ENCODE measurements at places on chromosomes 1 and 21.

DNA sequence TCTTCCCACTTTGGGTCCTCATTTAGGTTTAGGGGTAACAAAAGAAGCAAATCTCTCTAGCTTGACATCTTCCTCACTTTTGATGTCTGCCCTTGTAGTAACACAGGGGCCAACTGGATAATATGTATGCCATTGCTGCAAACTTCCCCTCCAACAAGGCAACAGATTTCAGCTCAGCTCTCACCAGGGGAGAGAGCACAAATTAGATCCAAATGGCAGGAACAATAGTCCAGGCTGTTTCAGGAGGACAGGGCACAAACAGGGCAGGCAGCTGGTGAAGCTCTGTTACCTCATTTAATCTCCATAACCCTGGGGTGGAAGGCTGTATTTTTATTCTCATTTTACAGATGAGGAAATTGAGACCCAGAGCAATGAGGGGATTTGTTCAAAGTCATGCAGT is 4.3 kb upstream of the PIK3R3 start:
- no peak for DNase-seq

DNA sequence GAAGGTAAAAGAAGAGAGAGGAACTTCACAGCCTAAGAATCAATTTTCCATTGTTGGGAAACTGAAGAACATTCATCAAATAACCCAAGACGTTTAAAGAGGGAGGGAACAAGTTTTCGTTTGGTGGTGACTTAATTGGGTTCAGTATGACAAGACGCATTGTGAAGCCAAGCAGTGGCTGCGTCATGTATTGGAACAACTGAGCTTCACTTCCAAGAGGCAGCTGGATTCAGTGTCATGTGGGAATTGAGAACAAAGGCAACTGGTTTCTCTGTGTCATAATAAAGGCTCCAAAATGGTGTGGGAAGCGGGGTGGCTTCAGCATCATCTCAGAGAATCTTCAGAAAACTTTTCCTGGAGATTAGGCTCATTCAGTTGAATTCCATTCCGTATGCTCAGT is 29.8 kb upstream of the RC3H1 start:
- DNase-seq: no peak

DNA sequence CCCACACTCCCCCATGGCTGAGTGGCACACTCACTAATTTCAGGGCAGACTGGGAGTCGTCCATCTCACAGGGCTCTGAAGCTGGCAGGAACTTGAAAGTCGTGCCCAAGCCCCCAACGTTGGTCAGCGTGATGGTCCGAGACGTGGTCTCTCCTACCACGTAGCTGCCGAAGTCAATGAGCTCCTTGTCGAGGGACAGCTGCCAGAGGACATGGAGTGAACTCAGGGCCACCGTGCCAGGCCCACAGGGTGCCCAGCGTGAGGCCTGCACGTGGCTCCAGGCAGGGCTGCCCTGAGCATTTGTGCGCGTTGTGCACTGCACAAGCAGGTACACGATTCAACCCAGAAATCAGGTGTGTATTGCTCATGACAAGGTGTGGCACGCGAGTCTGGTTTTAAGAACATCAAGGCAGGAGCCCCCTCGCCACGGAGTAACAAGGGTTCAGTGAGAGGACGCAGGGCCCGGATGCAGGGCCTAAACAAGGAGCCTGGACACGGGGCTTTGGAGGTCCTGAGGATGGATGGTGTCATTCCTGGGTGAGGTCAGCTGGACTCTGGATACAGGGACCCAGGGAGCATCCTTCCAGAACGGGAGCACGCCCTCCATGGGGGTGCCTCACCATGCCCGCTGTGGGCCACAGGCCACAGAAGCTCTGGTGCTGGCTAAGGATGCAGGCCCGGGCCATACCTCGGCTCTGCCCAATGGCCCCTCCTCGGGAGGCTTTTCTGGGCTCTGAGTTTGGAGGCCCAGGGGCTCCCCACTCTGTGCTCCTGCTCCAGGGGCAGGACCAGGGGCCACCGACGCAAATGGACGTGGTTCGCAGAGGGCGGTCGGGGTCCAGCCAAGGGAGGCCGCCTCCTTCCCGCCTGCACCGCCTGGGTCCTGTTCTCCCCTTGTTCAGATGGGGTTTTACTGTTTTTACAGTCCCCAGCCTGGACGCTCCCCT is 37.8 kb upstream of the TMEM52 start:
- no peak for DNase-seq

DNA sequence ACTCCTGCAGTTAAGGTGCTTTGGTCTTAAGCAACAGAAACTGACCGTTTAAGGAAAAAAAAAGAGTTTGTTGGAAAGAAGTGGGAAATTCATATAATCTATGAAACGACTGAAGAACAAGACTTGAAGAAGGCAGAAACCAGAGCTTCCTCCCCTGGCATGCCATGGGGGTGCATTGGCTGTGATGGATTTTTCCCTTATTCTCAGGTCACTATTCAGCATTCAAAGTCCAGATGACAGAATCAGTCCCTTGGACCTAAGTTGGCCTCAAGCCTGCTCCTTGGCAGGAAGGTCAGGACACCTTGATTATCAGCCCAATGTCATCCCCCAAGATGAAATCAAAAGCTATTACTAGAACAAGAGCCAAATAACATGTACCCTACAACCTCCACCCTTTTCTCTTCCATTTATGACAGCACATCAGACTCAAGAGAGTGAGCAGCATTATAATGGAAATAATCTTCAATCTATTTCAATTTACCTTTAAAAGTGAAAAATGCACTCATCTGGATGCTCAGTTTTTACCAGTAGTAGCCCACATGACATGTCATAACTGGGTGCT is 15.8 kb upstream of the TMEM9 start:
- no peak for DNase-seq

GRCh38 chr1:229023651-229024300 is 247.1 kb upstream of the RAB4A start:
- no peak for DNase-seq

- no peak for DNase-seq
These were observed 47.6 kb upstream of the HOOK1 start for GRCh38 chr1:59767119-59767518.

DNA sequence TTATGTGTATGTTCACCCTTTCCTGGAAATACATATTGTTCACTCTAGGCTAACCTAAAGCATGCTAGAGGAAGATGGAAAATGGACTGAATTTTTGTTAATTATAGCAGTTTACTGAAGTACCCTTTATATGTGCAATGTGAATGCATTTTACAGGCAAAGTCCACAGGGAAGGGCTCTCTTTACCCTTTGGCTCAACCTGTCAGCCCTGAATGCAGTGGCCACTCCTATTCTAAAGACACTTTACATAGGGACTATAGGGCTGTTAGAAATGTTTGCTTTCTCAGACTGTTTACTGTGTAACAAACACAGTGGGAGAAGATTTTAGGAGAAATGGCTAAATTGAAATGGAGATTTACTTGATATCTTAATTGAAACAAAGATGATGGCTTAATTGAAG is 78.5 kb downstream of the BRINP2 start:
- DNase-seq: no peak

DNA sequence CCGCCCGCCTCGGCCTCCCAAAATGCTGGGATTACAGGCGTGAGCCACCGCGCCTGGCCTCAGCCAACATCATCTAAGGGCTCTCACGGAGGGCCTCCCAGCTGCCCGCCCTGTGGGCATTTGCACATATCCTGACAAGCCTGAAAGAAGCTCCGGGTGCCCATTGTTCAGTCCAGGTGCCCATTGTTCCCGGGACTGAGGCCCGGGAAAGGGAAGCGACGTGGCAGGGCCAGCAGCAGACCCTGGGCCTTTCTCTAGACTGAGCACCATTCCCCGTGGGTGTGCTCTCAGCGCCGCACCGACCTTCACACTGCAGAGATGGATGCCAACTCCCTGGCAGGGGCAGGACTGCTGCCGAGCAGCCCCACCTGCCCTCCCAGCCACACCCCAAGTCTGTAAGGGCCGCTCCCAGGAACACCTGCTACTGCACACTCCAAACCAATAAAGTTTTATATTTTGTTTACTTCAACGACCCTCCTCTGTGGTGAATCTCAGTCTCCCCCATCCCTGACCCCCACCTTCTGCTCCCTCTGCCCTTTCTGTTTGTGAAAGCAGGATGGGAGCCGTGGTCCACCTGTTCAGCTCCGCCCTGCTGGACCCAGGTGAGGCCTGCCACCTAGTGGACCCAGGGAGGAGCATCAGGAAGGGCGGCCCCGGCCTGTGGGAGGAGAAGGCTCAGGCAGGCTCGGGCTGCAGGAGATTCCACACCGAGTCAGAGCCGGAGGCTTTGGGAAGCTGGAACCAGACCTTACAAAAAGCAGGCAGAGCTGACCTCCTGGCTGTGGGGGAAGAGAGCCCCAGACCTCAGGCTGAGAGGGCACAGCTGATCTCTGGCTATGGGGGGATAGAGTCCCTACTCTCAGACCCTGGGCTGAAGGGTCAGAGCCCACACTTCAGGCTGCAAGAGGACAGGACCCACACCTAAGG is 1.1 kb upstream of the TMEM82 start:
- DNase-seq: peak; percentile 28

GRCh38 chr1:225880222-225880588 is 2.0 kb downstream of the TMEM63A start:
- no peak for DNase-seq

- no peak for DNase-seq
These were observed 145.4 kb upstream of the HP1BP3 start for GRCh38 chr1:20932437-20932977.

GRCh38 chr1:15282038-15282437 is 35.0 kb downstream of the FHAD1 start:
- no peak for DNase-seq

GRCh38 chr1:185539277-185539943 is 194.8 kb upstream of the HMCN1 start:
- no peak for DNase-seq

DNA sequence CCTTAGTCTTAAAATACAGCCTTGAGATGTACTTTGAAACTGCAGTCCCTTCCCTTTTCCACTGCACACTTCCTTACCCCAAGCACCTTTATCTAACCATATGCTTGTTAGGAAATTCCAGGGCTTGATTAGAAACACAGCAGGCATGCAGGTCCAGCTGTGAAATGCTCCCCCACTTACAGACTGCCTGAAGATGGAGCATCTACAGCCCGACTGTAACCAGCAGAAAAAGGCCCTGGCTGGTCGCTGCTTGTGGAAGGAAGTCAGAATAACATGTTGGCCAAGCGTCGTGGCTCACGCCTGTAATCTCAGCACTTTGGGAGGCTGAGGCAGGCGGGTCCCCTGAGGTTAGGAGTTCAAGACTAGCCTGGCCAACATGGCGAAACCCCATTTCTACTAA is 37.2 kb downstream of the VN1R5 start:
- no peak for DNase-seq

DNA sequence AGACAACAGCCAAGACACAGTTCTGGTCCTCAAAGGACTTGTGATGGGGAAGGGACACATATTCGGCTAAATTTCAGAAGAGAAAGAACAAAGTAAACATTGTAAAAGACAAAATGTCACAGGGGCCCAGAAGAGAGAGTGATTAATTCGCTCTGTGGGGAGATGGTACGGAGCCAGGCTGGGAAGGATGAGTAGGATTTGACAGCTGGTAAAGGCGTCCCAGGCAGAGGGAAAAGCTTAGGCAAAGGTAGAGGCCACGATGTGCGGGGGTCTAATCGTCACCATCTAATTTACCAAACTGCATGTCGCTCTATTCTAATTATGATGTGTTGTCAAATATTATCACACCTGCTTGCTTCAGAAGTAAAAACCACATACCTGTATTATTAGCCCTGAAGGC is 17.3 kb upstream of the EFNA1 start:
- no peak for DNase-seq

DNA sequence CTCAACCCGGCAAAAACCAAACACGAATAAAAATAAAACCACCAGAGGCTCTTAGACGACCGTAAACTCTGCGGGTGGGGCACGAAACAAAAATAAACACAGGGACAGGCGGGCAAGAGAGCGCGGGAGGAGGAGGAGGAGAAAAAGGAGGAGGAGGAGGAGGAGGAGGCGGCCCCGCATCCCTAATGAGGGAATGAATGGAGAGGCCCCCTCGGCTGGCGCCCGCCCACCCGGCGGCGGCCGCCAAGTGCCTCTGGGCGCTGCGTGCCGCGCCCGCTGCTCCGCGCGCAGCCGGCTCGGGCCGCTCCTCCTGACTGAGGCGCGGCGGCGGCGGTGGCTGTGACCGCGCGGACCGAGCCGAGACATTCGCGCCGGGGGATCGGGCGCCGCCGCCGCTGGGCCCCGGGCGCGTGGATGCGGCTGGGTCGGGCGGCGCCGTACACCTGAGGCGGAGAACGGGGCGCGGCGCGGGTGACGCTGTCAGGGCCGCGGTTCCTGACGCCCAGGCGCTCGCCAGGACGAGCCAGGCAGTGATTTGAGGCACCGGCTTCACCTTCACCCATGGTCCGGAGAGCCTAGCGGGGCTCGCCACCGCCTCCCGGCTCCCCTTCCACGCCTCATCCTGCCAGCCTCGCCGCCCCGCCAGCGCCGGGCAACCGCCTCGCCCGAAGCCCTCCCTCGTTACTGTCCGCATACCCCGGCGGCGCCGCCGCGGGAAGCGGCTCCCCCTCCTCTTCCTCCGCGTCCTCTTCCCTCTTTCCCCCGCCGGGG is at the start of gene MARK1:
Gene MARK1 (plus strand): TSS at position 229 of the 771 bp plus-strand sequence. CDS start 687 bp downstream, outside the sequence.
- no peak for DNase-seq

- DNase-seq: no peak
These were observed 102.4 kb upstream of the ZNF281 start for GRCh38 chr1:200512191-200512590.

DNA sequence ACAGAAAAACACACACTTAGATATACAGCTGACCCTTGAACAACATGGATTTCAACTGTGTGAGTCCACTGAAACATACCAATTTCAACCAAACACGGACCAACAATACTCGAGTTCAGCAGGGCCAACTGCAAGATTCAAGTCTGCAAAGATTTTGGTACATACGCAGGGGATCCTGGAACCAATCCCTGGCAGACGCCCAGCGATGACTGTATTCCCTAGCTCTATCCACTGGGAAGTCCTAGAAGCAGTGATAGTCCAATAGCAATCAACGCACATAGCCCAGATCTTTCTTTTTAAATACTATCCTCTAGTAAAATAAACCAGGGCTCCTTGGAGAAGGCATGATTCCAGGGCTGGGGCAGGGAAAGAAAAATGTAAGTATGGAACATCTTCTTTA is 9.0 kb downstream of the DDX59 start:
- DNase-seq: no peak

- DNase-seq: no peak
These were observed 1.4 kb upstream of the RHBG start for GRCh38 chr1:156367383-156368156.

DNA sequence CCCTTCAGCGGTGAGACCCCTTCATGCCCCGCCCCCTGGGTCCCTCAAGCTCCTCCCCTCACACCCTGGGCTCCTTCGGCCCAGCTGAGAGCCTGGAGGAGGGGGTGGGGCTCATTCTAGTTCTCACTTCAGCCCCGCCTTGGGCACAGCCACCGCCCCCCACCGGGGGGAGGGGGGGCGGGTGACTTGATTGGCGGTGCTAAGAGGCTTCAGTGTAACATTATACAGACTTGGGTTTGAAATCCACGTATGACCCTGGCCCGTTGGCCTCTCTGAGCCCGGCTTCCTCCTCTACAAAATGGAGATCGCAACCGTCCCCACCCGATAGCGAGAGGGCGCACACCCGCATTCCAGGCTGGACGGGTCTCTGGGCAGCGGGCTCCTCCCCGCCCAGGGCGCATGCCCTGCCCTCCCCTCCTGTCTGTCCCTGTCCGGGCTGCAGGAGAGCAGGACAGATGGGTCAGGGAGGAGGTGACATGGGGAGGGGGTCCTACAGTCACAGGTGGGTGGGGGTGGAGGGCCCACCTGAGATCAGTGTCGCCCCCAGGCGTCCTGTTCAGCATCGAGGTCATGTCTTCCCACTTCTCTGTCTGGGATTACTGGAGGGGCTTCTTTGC is 5.1 kb downstream of the CLCNKB start:
- no peak for DNase-seq
